Forelimb muscle (tissue), 1 donor: ENCODE measurements at places on chromosomes 16 and 17. TPM values are rescaled to one million over a fixed set of nuclear protein-coding genes. Genes with fewer than 3 reads are reported as not detected.
A peak's percentile ranks its signal among the peaks of the same experiment; 100 is the strongest.

DNA sequence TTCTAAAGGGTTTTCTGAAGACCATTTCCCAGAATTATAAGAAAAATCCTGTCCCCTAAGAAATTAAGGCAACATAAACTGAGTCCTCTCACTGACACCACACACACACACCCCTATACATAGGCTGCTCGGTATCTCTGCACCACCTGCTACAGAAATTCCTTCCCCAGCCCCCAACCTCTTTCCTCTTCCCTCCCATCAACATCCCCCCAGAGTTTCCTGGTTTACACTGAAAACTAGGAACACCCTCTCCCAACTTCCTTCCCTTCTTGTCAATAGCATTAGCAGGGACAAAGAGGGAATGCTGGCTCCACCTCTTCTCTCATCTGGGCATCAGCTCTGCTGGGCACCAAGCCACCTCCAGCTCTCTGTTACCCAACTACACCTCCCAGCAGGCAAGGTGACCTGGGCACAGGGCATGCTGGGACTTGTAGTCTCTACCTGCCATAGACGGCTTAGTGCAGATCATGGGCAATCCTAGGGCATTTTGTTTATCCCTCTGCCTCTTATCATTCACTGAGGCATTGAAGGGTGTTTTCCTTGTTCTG is 15.7 kb downstream of the CAVIN1 start:
- DNase-seq: no peak

DNA sequence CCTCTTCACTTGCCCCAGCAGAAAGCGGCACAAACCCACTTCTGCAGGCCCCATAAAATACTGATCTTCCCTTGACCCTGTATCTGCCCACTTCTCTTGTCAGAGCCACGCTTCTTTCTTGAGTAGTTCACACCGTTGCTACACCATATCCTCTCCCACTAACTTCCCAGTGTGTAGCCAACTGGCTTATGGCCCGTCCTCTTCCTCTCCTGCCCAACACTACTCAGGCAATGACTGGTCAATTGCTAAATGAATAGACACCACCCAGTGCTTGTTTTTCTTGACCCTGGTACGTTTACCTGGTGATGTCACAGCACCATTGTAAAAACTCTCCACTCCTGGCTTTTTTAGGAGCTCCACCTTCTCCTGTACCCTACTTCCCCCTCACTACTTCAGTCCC is 86.9 kb downstream of the NDEL1 start:
- no peak for DNase-seq

GRCh38 chr16:11966173-11966572 is 1.2 kb downstream of the TNFRSF17 start:
- DNase-seq: no peak

- DNase-seq: no peak
These were observed 12.1 kb downstream of the TEKT5 start for GRCh38 chr16:10682604-10683003.

GRCh38 chr16:88023366-88023765 is 72.1 kb downstream of the BANP start:
- DNase-seq: no peak

- DNase-seq: peak; percentile 44
These were observed at the start of gene VASN for GRCh38 chr16:4371357-4372000. VASN (plus strand) TSS chr16:4371848; CDS start chr16:4380878, 9,030 bp downstream.

GRCh38 chr17:10058921-10059683 is 139.3 kb downstream of the GAS7 start:
- no peak for DNase-seq

- no peak for DNase-seq
These were observed 4.2 kb downstream of the CDRT4 start for GRCh38 chr17:15462976-15463772.

- DNase-seq: no peak
These were observed 988 bp downstream of the RAP1GAP2 start for GRCh38 chr17:2797226-2797625.

The RGS11 gene
- 3.6 TPM for polyA plus RNA-seq

The CNGB1 gene
- 0.03 TPM for polyA plus RNA-seq

The CLEC18B gene
- polyA plus RNA-seq: 2.8 TPM
